ENCODE measurements at places on chromosomes 12 and 14.

- no peak for DNase-seq
Observed at GRCh38 chr12:18868717-18869116, 130.8 kb downstream of the CAPZA3 start.

DNA sequence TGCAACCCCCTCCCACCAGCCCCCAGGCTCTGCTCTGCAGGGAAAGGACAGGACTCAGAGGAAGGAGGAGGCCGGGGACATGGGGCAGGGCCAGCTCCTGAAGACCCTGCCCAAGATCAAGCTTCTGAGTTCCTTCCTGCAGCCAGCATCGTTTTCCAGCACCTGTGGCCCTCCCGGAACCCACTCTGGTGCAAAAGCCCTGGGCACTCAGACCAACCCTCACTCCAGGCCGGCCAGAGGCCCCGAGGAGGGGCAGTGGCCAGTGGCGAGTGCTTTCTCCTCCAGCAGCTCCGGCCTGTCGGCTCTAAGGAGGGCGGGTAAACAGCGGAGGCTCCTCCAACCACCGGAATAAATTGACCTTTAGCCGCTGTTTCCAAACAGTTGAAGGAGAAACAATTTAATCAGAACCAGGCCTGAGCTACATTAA lies 10.8 kb downstream of the TMEM179 start:
- no peak for DNase-seq

DNA sequence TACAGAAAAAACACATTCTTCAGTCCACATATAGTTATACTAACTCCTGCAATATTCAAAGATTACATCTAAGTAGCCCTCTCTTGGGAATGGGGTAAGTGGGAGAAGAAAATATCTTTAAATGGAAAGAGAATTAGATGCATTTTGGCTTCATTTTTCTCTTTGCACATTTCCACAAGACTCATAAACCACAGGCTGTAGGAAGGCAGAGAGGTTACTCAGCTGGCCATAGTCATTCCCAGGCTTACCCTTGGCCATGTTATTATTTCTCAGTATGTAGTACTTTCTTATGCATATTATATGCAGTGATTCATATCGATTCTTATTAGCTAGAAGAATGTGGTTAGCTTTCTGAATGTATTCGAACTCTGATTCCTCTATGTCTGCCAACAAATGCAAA lies 92.2 kb downstream of the PTPRR start:
- no peak for DNase-seq

DNA sequence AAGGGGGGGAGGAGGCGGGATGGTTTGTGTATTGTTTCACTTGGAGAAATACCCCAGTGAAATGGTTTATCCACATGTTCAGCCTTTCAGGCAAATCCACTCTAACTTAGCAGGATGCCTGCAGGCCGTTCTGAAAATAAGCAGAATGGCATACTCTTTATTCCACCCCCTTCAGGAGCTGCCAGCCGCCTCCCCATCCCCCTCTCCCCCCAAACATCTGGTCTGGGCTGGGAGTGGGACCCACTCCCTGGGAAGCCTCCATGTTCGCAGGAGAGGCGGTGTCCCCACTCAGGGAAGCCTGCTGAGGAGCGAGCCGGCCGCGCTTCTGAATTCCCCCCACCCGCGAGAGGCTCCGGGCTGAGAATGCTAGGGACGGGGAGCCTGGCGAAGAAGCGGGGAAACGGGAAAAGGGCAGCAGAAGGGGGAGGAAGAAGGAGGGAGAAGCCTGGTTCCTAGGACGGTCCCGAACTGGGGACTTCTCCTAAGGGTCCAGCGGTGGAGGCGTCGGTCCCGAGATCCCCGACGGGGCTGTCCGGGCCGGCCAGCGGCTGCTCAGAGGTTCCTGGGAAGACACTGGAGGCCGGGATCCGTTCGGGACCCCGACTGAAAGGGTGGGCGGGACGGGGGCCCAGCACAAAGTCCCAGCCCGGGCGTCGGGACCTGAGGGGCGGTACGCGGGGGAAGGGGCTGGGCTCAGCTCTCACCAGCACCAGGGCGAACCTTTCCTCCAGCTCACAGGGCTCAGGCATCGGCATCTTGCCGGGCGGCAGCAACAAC lies 666 bp downstream of the FMNL3 start:
- no peak for DNase-seq

- DNase-seq, result no peak
Observed at GRCh38 chr14:30295980-30296379, 263.0 kb upstream of the G2E3 start.

GRCh38 chr14:36950812-36951211 lies 221.6 kb downstream of the SLC25A21 start:
- no peak for DNase-seq

- no peak for DNase-seq
Observed at GRCh38 chr12:44367916-44368315, 508.2 kb downstream of the NELL2 start.

GRCh38 chr12:63317286-63317846 lies 166.4 kb upstream of the AVPR1A start:
- no peak for DNase-seq
